ENCODE measurements at places on chromosomes 4 and X.

DNA sequence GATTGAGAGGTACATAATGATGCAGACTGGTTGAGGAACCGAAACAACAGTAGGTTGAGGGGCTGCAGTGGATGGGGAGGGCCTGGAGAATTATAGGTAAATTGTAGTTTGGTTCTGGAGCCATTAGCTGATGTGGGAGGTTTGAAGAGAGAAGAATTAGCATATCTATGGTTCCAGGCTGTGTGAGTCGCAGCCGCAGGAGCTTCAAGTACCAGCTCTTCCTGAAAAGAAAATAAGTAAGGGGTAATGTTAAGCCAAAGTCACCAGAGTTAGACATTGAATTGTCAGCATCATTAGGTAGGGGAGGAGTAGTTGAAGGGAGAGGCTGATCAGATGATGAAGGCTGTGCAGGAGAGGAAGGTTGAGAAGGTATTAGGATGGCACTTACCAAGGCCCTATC lies 29.5 kb downstream of the PF4 start:
- DNase-seq: no peak

DNA sequence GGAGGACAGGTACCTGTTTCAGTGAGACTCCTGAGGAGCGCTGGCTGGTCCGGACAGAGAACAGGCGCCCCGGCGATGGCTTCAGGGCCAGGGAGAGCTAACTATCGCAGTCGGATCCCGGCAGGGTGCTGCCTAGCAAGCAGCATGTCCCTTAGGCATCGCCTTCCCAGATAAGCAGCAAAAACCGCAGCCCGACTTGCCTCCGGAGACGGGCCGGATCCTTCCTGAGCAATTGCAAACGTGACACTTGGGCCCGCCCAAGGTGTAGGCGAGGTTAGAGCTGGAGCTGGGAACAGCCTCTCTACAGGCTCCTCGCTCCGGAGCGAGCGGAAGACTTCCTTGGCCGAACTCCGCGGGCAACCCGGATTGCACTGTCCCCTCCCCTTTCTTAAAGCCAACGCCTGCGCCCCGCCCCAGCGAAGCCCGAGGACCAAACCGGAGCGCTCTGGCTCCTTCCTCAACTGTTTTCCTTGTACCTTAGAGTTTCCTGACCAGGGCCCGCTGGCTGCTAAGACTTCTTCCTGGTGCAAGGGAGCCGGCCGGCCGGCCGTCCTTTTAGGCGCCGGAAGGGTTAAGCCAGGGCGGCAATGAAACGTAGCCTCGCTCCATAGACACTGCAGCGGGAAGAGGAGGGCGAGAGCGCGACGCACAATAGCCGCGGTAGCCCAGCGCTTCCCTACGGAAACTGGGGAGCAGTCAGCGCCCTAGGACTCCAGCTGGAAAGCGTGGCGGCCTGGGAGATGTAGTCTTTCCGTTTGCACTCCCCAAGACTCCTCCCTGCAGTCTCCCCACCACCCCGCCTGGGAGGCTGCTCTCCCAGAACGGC lies at the start of gene OPHN1:
Gene OPHN1, minus strand, starts transcription at position 341 of the 826 bp plus-strand sequence. CDS start 475 bp downstream, outside the sequence.
- DNase-seq: peak; percentile 24

DNA sequence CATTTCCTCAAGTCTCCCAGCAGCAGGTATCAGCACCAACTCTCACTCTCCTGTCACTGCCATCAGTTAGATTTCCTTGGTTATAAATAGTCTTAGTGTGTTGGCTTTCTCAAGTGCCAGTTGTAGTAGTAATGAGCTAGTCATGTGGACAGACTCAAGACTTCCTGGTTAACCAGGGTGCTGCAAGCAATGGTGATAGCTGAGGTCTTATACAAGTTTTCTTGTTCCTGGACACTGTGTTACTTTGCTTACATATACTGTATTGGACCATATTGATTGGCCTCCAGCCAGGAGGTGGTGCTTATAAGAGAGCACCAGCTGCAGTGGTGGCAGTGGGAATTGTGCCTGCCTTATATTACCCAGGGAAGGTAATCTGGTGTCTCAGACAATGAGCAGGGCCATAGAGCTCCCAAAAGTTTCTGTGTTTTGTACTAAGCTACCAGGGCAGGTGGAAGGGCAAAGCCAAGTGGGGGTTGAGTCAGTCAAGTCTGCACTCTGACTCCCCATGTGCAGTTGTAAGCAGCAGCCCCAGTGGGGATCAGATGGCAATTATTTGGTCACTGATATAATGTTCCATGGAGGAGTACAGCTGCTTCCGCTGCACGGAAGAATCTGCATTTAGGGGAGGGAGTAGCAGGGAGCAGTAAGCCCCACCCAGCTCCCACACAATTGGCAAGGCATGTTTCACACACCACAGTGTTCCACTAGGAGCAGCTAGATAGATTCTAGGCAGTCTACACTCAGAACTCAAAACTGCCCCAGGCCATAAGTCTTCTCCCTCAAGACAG lies 24.1 kb upstream of the ZDHHC15 start:
- DNase-seq: no peak

DNA sequence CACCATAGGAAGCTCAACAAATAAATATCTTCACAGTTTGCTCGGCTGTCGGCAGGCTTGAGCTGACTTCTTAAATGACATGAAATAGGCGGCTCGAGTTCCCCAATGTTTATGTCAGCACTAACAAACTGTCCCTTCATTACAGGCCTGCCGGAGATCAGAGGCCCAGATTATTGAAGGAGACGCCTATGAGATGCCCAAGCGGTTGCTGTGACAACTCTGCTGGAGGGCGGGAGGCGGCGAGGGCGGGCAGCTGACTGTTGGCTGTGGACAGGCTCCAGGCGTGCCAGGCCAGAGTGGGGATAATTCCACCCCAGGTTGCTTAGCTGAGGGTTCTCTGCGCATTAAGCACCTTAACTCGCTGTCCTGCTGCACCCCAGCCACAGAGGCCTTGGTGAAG lies 39.2 kb upstream of the MSX1 start:
- no peak for DNase-seq

DNA sequence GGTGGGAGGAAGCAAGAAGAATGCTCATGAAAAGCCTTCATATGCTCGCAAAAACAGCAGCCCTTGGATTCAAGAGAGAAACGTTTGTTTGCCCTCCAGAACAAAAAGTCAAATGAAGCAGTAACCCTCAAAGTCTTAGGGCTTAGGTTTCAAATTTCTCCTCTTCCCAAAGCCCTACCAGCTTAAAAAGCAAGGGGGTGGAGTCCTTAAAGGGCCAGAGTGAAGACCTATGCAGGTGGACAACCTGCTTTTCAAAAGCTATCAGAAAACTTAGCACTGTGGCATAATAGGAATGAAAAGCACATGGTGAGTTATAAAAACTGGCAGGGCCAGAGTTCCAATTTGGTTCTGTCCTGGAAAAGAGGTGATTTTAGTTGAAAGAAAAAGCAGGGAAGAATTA lies 253.3 kb downstream of the NAP1L3 start:
- DNase-seq: no peak

- no peak for DNase-seq
Measured at GRCh38 chr4:30769093-30769492, 48.9 kb downstream of the PCDH7 start.

GRCh38 chr4:94515365-94515764 lies 63.6 kb downstream of the PDLIM5 start:
- no peak for DNase-seq

DNA sequence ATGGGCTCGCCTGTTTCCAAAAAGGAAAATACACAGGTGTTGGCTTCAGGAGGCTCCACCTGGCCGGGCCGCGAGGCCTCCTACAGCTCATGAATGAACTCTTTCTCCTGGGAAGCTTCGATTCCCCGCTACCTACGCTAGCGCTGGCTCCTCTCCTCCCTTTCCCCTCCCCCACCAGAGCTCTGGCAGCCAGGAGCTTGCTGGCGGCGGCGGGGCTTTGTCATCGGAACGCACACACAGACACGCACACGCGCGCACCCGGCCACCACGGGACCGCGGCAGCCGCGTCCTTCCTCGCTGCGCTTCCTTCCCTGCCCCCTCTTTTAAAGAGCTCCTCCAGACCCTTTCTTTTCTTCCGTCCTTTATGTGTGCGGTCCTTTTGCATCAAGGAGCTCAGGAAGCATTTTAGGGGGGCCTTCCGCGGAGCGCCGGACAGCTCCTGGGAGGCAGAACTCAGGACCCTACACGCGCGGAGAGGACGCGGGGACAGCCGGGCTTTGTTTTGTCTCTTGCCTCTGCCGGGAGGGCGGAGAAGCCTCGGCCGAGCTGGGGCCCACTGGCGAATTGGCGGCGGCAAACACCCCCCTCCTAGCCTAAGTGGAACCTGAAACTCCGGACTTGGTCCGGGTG lies 70.2 kb upstream of the BCOR start:
- DNase-seq: peak; percentile 40
